Urothelium cell line (cell line): ENCODE measurements at places on chromosomes 4 and X.

- DNase-seq = no peak
Observed at GRCh38 chr4:120452001-120452400, 385.4 kb upstream of the MAD2L1 start.

- DNase-seq = no peak
Observed at GRCh38 chrX:47248576-47248975, 15.8 kb downstream of the USP11 start.

DNA sequence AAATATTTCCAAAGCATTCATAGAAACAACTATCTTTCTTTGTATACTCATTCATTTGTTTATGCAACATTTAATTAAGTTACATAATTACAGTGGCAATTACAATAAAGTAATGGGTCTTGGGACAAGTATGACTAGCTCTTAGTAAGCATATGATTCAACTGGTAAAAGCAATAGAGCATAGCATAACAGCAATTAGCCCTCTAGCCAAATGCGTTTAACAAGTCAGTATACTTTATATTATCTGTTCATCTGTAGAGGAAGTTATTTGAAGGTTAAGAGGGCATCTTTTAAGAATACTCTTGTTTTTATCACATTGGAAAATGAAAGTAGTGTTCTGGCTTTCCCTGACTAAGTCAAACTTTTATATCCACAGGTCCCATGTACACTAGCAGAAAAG lies 198.1 kb upstream of the UGT8 start:
- no peak for DNase-seq

- no peak for DNase-seq
Observed at GRCh38 chrX:14616301-14616700, 87.0 kb downstream of the GLRA2 start.

- DNase-seq = no peak
Observed at GRCh38 chrX:124860736-124861135, 458.9 kb upstream of the TEX13C start.

- DNase-seq = no peak
Observed at GRCh38 chrX:134146493-134146892, 90.5 kb upstream of the CCDC160 start.

- DNase-seq = peak; percentile 29
Observed at GRCh38 chrX:24371391-24371972, 11.0 kb downstream of the SUPT20HL1 start.

- DNase-seq = peak; percentile 42
Observed at GRCh38 chrX:51336584-51336983, 4.0 kb downstream of the NUDT10 start.

DNA sequence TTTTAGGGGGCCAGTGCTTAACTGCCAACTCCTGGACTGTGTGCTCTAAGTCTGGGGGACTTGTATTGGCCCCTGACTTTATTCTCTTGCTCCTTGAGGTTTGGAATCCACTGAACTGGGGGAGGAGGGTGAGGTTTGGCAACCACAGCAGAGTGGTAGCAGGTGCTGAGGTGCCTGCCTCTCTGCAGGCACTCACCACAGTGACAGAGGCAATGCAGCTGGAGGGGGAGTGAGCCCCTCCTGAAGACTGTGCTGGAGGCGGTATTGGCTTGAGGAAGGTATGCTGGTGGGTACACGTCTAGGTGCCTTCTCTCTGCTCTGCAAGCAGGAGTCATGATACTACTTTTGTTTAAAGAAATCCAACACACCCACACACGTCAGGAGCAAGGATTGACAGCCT lies 24.6 kb downstream of the CFAP299 start:
- no peak for DNase-seq

- DNase-seq = no peak
Observed at GRCh38 chr4:42709392-42710065, 52.6 kb upstream of the ATP8A1 start.

GRCh38 chr4:24024157-24024556 lies 134.3 kb upstream of the PPARGC1A start:
- no peak for DNase-seq

- no peak for DNase-seq
Observed at GRCh38 chr4:110250023-110250387, 51.6 kb upstream of the ELOVL6 start.

DNA sequence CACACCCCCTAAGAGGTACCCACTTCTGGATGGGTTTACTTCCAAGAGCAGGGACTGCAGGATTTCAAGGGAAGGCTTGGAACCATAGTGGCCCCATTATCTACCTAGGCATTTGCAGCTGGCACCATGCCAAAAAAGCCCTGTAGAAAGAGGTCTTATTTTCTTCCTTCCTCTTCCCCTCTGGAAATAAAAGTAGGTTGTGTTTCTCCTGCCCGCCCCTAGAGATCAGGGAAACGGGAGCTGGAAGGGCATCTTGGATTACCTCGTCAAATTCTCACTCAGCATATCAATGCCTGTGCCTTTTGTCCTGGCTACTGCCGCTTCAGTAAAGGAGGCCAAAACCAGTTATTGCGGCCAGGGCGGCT lies 1.6 kb downstream of the SCD5 start:
- DNase-seq = peak; percentile 31

- DNase-seq = no peak
Observed at GRCh38 chr4:161869511-161869910, 294.3 kb downstream of the FSTL5 start.

GRCh38 chrX:11575332-11575731 lies 90.4 kb downstream of the ARHGAP6 start:
- no peak for DNase-seq

- no peak for DNase-seq
Observed at GRCh38 chr4:2304321-2304876, 42.5 kb upstream of the MXD4 start.

DNA sequence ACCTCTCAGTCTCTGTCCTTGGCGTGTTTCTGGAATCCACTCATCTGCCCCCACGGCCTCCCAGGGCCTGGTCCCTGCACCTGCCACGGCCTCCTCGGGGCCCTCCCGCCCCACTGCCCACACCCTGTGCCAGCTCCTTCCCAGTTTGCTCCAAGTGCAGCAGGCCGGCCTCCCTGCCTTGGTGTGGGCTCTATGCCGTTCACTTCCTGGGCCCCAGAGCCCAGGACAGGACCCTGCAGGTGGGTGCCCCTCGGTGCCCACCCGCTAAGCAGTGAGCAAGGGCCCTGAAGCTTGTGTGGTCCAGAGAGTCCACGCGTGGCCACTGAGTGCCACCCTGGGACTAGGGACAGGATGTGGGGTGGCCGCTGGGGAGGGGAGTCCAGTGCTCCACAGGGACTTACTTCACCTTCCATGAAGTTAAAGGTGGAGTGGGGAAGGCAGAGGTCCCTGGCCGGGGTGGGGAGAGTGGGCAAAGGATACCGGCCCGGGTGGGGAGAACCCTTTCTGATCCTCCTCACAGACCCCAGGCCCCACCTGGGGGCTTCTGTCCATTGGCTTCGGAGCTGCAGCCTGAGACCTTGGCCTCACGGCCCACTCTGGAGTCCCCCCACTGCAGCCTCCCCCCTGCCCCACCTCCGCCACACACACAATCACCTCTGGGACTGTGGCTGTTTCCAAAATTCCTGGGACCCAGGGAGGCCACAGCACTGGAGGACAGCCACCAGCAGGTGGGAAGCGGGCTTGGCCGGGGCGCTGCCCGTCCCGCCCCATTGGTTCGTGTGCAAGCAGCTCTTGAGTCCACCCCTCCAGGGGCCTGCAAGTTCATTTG lies 60.0 kb upstream of the NKX1-1 start:
- DNase-seq = no peak

GRCh38 chr4:152334931-152335330 lies 201.0 kb downstream of the FBXW7 start:
- DNase-seq = no peak

GRCh38 chrX:68498044-68498507 lies 775 bp upstream of the YIPF6 start:
- DNase-seq = no peak
